ENCODE measurements at places on chromosomes 7 and 10.

DNA sequence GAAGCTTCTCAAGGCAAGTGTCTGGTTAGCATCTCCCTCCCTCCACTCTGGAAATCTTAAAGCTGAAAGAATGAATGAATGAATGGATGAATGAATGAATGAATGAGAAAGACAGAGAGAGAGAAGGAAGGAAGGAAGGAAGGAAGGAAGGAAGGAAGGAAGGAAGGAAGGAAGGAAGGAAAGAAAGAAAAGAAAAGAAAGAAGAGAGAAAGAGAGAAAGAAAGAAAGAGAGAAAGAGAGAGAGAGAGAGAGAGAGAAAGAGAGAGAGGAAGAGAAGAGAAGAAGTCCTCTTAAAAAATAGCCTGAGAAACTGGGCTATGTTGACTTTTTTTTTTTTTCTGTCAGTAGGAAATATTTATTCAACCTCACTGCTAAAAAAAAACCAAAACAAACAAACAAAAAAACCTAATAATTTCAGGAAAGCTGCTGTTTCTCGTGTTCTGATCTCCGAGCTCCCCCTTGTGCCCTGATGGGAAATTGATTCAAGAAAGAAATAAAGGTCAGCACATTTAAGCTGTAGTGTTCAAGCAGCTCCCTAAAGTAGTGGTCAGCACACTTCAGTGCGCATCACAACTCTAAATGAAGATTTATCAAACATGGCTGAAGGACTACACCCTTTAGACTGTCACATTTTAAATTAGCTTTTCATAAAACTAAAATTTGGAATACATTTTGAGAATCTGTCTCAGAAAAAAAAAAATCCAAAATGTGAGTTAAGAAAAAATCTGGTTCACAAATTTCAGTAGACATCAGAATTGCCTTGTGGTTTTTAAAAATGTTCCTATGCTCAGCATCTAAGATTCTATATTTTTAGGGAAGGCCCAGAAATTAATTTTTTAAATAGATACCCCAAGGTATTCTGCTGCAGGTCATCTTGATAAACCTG lies 154.3 kb downstream of the ELAPOR2 start:
- no peak for DNase-seq

- no peak for DNase-seq
Measured at GRCh38 chr7:94216944-94217461, 177.7 kb upstream of the COL1A2 start.

- DNase-seq: no peak
Measured at GRCh38 chr10:102959360-102959759, 41.3 kb downstream of the CNNM2 start.

- DNase-seq: no peak
Measured at GRCh38 chr7:99143521-99143852, 421 bp downstream of the SMURF1 start.

- DNase-seq: no peak
Measured at GRCh38 chr7:17674166-17674942, 265.9 kb downstream of the SNX13 start.

Data from activated naive CD4-positive, alpha-beta T cell treated with anti-CD3 and anti-CD28 coated beads, Interleukin-2, amount 50 U/mL, for 72 hours (primary cell).